ENCODE measurements at places on chromosomes 5 and 9. TPM values are rescaled to one million over a fixed set of nuclear protein-coding genes. Genes with fewer than 3 reads are reported as not detected.

BHMT2 gene
- total RNA-seq: 0.62 TPM

GRCh38 chr5:115894342-115894741 is 52.6 kb downstream of the AP3S1 start:
- DNase-seq: no peak

PCDHGB5 gene
- total RNA-seq: 18.1 TPM

- DNase-seq: no peak
Observed at GRCh38 chr5:126506079-126506478, 82.9 kb downstream of the GRAMD2B start.

DNA sequence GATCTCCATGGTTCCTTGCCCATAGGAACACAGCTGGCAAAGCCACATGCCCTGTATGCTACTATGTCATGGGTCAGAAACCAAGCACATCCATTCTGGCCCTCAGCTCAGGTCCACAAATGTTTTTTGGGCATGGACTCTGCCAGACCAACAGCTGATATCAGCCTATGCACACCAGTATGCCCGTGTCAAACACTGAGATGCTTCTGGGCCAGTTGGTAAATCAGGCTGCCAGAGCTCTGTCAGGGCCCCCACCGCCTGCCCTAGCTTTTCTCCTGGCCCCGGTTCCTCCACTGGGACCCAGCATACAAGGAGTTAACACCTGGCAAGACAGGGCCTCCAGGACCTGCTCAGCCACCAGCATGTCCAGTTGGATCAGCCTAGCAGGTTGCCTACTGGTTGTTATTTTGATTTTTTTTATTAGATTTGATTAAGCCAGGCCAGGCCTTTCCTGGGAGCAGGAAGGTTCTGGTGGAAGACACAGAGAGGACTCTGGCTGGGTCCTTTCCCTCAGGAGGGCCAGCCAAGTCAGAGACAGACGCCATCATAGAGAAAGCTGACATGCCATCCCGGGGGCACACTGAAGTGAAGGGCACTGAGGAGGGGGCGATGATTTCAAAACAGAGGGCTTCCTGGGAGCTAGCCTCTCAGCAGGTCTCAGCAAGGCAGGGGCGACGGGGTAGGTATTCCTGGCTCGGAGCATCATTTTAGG is 65.8 kb downstream of the TSTD2 start:
- no peak for DNase-seq
